ENCODE measurements at places on chromosomes 1 and 21. TPM values are rescaled to one million over a fixed set of nuclear protein-coding genes. Genes with fewer than 3 reads are reported as not detected.

RGSL1 gene
- not detected for total RNA-seq

DSCAM gene
- total RNA-seq: not detected

HRNR gene
- total RNA-seq: not detected

IFNLR1 gene
- total RNA-seq: 1.9 TPM

FAM167B gene
- total RNA-seq: 3.9 TPM

CREB3L4 gene
- 3.7 TPM for total RNA-seq

FTCD gene
- total RNA-seq: 2.0 TPM

TFF3 gene
- total RNA-seq: 1.1 TPM

CELA2A gene
- not detected for total RNA-seq

DYNLT5 gene
- 0.38 TPM for total RNA-seq

DNA sequence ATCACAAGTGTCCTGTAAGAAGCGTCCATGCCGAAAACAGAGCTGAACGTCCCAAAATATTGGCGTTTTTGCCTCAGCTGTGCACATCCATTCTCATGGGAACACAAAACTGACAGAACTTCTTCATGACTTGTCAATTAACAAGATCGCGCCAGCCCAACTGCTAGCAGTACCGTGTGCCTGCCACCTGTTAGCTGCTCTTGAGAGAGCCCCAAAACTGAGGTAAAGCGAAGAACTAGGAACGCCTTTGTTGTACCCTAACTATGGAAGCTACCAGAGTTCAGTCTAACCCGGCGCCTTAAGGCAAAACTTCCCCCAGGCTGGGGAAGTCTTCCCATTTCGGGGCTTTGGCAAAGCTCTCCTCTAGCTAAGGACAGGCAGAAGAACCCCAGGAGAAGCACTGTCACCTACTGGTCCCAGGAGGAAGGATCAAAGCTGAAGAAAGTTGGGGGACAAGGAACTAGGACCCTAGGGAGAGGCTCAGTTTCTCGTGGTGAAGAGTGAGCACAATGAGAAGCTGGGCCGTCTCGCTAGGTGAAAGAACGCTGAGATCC, 719 bp downstream of the EYA3 start:
- no peak for DNase-seq

GRCh38 chr1:162892906-162893611, 32.1 kb upstream of the CCDC190 start:
- DNase-seq: no peak

GRCh38 chr1:219085988-219086387, 87.7 kb upstream of the LYPLAL1 start:
- DNase-seq: no peak

DNA sequence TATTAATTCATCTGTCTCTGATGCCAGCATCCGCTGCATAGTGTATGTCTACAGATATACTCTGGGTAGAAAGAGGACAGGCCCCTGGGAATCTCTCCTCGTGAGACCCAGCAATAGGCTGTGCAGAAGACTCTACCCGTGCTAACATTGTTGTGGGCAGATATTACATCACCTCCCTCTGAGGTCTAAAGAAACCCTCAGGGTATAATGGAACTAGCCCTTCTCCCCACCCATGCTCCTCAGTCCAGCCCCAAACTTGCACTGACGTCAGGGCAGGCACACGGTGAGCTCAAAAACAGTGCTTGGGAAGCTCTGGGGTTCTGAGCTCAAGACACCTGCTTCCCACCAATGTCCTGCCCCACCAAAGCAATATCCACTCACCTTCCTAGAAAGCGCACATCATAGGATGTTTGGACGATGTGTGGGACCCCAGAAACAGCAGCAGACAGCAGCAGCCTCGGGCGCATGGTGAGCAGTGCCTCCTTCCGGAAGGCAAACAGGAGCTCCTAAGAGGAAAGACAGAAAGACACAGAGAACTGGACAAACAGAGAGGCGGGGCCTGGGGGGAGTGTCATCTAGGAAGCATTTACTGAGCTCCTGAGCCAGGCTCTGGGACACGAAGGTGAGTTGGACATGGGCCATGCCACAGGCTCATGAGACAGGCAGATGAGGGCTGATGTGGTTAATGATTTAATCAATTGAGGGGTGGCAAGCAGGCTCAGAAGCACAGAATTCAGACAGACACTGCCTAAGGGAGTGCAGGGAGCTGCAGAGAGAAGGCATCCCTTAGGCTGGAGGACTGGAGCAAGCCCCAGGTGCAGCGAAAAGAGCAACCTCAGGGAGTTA, 4.8 kb downstream of the OVGP1 start:
- DNase-seq: no peak

GRCh38 chr1:81733480-81733879, 67.3 kb upstream of the ADGRL2 start:
- no peak for DNase-seq

GRCh38 chr1:25028907-25029599, 99.0 kb upstream of the RUNX3 start:
- no peak for DNase-seq

DNA sequence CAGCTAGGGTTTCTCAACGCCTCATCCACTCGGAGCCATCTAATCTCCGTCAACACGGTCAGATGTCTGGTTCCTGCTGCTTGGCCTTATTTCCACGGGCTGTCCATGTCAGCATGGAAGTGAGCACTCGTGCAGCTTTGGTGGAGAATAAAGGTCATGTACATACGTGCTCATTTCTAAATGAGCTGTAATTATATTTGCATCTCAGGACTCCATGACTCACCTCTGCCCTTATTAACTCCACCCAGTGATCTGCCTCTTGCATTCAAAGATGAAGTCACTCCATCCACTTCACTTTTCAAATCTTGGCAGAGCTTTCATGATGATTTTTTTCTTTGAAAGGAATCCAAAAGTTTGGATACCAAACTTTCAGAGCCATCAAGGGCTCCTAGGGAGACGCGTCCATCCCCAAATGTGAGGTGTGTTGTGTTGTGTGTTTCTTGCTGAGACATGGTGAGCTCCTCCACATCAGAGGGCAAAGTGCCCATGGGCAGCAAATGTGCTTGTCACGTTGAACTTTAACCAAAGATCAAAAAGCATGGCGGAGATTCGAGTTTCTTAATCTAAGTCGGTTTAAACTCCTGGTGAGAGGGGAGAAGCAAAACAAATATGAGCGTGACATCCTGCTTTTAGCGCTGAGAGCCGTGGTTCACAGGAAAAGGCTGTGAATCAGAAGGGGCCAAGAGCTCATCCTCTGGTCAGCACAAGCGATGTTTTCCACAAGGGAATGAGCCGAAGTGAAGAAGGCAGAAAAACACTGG, 68.6 kb upstream of the ERRFI1 start:
- DNase-seq: no peak

- DNase-seq: peak; percentile 42
These were observed 32.2 kb downstream of the POFUT2 start for GRCh38 chr21:45255381-45256020.

DNA sequence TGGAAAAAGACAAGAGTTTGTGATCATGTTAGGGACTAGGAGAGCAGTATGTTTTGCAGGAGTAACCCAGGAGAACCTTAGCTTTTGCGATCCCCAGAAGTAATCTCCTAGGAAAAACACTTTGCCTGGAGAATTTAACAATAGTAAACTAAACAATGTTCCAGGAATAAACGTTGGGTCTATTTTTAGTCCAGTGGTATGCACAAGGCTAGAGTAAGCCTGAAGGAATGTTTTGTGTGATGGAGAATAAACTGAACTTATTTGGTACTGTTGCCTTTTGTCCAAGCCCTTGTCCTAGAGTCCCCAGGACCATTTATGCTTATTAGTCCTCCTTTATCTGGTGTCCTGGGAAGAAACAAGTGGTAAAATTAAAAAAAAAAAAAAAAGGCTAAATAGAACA, 28.7 kb upstream of the RGS5 start:
- DNase-seq: no peak

DNA sequence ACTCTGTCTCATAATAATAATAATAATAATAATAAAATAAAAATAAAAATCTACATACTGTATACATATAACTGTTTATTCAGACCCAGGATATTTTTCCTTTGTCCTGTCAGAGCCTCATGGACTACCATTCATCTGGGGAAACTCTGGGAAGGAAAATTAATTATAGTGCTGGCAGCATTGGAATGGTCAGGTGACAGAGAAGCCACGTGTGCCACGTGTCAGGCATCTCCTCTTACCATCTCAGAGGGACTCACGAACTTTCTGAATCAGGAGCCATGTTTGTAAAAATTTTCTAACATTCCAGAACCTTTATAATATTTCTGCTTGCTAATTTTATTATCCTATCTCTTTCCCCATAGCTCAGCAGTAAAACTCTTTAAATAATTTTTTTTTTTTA, 97.8 kb upstream of the HNRNPU start:
- DNase-seq: no peak

DNA sequence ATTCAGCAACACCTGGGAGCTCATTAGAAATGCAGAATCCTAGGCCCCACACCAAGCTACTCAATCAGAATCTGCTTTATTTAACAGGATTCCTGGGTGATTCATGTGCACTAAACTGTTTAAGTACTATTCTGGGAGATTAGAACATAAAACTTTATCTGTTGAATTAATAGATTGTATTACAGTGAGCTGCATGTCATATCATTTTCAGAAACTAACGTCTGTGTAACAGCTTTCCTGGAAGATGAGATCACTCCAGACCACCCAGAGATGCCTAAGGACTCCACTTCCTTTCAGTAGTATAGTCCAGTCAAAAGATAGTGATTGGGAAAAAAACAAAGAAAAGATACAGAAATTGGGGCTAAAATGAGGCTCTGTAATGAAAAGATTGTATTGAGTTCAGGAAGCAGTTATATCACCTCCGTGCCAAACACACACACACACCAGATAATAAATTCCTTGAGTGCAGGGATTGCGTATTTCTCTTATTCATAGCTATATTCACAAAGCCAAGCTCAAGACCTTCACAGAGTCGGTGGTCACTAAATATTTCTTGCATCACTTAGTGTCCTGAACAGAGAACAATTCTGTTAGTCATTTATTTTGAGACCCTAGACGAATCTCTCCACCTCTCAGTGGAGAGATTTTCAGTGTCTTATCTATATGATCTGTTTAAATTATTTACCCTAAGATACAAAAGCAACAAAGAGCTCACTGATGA, 178.2 kb downstream of the DSCAM start:
- DNase-seq: no peak

GRCh38 chr1:112312315-112312714, 83.7 kb upstream of the CTTNBP2NL start:
- no peak for DNase-seq

- DNase-seq: no peak
These were observed 4.3 kb downstream of the LPAR3 start for GRCh38 chr1:84888753-84889152.

DNA sequence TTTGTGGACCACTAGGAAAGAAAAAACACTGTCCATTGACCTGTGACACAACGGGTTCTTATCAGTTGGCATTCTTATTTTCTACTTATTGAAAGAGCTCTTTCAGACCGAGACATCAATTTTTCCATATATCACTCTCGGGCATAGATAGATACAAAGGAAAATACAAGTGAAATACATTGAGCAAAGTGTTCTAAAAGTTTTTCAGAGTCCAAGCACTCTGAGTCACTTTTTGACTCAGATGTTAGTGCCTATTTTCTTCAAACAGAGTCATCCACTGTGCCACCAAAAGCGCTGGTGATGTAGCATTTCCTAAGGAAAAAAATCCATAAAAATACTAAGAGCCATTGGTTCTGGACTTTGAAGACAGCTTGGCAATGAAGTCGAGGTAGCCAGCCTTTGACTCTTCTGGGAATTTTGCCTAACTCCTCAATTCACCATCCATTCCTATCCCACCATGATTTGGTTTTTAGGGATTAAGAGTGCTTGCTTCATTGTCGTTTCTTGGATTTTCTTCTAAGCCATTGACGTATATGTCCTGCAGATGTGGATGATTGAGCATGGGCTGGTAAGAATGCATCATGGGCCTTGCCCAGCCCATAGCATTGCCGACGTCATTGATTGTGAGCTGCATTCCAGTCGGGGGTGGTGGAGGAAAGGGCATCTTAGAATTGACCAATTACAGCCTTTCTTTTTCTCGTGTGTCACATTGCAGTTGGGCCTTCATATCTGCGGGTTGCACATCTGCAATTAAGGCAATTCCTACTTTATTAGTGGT, 10.6 kb downstream of the GALNT2 start:
- DNase-seq: no peak

DNA sequence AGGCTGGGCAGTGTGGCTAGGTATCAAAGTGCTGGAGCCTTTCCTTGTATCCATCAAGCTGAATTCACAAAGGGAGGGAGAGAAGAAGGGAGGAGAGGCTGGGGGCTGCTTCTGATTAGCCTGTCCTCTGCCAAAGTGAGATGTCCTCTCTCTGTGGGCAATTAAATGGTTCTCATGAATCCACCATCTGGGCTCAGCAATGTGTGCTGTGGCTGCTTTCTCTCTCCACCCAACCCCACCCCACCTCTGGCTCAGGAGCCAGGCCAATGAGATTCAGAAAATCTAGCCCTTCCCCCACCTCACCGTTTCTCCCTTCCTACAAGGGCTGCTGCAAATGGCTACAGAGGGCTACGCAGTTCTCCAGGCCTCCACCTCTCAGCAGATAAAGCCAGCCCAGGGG, 154.6 kb downstream of the TENT5C start:
- no peak for DNase-seq

- peak; percentile 44 for DNase-seq
These were observed 9.8 kb downstream of the TNFRSF18 start for GRCh38 chr1:1196431-1197187.

- DNase-seq: no peak
These were observed 40.6 kb upstream of the SOD1 start for GRCh38 chr21:31618696-31619430.

GRCh38 chr1:43557744-43558245, 27.1 kb downstream of the PTPRF start:
- no peak for DNase-seq

- no peak for DNase-seq
These were observed 799 bp upstream of the TMOD4 start for GRCh38 chr1:151176514-151177045.

GRCh38 chr1:181049378-181049777, 15.6 kb downstream of the MR1 start:
- DNase-seq: no peak

DNA sequence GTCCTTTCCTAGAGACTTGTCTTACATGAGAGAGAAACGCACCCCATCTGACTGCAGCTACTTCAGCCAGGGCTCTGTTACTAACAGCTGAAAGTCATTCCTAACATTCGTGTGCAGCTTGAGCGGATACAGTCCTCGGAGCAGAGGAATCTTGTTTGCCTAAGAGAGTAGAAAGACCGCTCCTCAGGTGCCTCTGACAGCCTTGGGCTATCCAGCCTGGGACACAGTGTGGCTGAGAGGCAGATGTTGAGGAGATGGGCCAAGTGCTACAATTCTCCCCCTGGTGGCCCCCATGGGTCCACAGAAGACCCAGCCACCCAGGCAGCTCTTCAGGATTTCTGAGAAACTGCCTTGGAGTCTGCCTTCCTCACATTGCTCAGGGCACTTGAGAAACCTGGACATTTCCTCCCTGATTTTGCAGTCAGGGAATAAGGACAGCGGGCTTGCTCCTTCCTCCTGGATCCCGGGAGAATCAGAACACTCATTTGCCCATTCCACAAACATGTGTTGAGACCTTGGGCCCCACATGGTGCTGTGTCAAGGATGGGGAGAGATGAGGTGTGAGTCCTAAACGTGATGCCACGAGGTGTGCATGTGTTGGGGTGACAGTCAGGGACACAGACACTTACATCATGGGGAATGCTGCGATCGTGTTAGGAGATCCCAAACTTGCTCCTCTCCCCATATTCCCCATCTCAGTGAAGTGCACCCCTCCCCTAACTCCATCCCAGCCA, 13.1 kb downstream of the TRIM62 start:
- DNase-seq: no peak

Measured in psoas muscle (tissue), 8 donors.